Stimulated activated CD8-positive, alpha-beta memory T cell treated with anti-CD3 and anti-CD28 coated beads, Interleukin-15, amount 100 ng/mL, for 1 hour (primary cell): ENCODE measurements at places on chromosomes 5 and 9.

- DNase-seq: no peak
These were observed 424 bp downstream of the HNRNPA0 start for GRCh38 chr5:137753691-137754187.

- DNase-seq: no peak
These were observed 19.4 kb downstream of the NR2F1 start for GRCh38 chr5:93602241-93603077.

DNA sequence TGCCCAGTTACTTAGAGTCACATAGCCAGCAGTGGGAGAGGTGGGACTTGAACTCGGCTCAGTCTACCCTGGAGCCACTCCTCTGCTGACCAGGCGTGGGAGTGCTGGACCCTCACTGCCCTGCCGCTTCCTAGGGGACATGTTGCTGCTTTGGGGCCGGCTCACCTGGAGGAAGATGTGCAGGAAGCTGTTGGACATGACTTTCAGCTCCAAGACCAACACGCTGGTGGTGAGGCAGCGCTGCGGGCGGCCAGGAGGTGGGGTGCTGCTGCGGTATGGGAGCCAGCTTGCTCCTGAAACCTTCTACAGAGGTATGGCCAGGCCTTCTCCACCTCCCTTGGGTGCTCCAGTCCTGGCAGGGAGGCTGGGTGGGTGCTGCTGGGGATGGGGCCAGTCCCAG lies 3.4 kb upstream of the CACFD1 start:
- DNase-seq: no peak

GRCh38 chr5:39772307-39772706 lies 347.5 kb upstream of the DAB2 start:
- no peak for DNase-seq

DNA sequence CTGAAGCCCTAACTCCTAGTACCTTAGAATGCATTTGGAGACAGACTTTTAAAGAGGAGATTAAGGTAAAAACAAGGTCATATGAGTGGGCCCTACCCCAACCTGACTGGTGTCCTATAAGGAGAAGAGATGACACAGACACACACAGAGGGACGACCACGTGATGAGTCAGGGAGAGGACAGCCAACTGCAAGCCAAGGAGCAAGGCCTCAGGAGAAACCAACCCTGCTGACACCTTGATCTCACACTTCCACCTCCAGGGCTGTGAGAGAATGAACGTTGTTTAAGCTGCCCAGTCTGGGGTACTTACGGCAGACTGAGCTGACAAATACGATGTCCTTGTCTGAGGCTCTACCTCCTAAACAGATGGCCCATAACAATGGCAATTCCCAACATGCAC lies 93.6 kb downstream of the ROR2 start:
- no peak for DNase-seq

- DNase-seq: no peak
These were observed 74.2 kb downstream of the ST8SIA4 start for GRCh38 chr5:100828898-100829356.

- no peak for DNase-seq
These were observed 68.8 kb downstream of the ELL2 start for GRCh38 chr5:95892784-95893354.

GRCh38 chr5:142800776-142801494 lies 30.8 kb downstream of the ARHGAP26 start:
- DNase-seq: no peak

- DNase-seq: no peak
These were observed 42.7 kb downstream of the NSD1 start for GRCh38 chr5:177176175-177176711.

- DNase-seq: no peak
These were observed 2.5 kb upstream of the HRH2 start for GRCh38 chr5:175655411-175655810.

DNA sequence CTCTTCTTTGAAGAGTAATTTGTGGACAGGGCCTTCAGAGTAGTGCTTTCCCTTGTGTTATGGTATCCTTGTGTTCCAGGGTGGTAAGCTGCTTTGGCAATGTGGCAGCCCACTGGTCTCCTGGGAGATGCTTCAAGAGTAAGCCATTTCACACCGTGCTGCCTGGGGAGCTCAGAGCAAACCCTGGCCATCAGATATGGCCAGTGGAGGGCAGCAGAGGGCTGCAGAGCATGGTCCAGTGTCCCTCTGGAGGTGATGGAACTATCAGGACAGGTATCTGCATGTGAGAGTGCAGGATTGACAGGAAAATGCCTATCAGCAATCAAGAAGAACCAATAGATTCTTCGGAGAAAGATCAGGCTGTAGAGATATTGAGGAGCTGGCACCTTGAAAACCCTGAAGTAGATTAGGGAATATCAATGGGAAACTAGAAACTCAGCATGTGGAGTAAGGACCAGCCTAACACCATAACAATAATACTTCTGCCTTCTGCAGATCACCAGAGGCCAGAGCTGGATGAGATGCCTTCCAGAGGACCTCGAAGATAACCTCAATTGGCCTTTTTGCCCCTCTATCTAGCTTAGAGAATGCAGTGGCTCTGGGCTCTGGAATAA lies 90.8 kb downstream of the PLPPR1 start:
- DNase-seq: no peak

GRCh38 chr9:35102465-35102768 lies 514 bp downstream of the STOML2 start:
- no peak for DNase-seq

DNA sequence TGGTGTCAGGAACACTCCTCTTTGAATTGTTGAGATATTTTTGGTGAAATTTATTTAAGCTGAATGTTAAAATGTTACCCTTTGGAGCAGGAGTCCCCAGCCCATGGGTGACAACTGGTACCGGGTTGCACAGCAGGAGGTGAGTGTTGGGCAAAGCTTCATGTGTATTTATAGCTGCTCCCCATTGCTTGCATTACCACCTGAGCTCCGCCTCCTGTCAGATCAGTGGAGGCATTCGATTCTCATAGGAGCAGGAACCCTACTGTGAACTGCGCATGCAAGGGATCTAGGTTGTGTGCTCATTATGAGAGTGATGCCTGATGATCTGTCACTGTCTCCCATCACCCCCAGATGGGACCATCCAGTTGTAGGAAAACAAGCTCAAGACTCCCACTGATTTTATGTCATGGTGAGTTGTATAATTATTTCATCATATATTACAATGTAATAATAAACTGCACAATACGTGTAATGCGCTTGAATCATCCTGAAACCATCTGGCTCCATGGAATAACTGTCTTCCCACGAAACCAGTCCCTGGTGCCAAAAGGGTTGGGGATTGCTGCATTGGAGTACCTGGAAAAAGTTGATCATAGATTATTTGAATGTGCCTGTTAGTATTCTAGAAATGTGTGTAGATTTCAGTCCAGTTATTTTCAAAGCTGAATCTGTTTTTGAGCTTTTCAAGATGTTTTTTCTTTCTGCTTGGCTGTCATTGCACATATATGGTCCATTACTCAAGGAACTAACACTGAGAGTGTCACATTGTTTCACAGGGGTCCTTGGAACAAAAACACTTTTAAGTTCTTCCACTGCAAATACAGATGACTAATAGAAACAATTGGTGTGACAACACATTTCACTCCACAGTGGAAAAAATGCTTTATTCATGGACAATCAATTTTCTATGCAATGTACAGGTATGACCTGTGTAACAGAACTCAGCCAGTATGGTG lies 104.6 kb upstream of the TNFAIP8 start:
- DNase-seq: no peak

DNA sequence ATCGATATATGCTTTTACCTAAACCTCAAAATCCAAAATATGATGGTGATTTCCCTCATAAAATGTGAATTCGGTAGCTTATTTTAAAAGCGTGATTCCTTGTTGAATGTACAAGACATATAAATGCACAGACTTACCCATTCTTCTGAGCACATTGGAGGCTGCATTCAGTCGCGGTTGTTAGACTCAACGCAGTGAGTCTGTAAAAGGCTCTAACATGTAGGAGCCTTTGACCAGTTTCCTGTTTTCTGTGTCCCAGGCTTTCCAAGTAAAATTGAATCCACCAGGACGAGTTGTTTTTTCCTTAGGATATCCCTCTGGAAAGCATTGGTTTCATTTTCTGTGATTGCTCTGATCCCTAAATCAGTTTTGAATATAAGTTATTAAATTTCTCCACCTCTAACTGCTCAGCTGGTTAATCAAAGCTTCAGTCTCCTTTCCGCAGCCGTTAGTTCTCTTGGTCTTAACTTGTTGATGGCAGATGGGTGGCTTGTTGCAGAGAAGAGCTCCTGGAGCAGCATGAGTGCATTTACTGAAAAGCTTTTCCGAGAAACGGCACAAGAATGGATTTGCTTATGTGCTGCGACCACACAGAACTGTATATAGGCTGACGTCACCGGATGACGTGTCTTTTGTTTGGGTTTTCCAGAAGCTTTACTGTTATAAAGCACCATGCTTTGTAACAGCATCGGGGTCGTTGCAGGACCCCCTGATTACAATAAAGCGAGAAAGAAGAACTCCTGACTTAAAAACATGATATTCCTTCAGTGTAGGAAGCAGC lies at the start of gene LRRTM2:
LRRTM2 (minus strand) TSS at position 565 of the 781 bp plus-strand sequence; CDS start at position 141, 424 bp downstream.
- DNase-seq: no peak

- DNase-seq: no peak
These were observed 68.4 kb downstream of the SLC25A46 start for GRCh38 chr5:110807169-110807568.

- no peak for DNase-seq
These were observed 39.6 kb upstream of the TEX48 start for GRCh38 chr9:114721491-114722079.

GRCh38 chr9:126208216-126208758 lies 118.3 kb upstream of the MVB12B start:
- DNase-seq: no peak

- DNase-seq: no peak
These were observed 33.5 kb downstream of the TPPP start for GRCh38 chr5:659496-660263.

DNA sequence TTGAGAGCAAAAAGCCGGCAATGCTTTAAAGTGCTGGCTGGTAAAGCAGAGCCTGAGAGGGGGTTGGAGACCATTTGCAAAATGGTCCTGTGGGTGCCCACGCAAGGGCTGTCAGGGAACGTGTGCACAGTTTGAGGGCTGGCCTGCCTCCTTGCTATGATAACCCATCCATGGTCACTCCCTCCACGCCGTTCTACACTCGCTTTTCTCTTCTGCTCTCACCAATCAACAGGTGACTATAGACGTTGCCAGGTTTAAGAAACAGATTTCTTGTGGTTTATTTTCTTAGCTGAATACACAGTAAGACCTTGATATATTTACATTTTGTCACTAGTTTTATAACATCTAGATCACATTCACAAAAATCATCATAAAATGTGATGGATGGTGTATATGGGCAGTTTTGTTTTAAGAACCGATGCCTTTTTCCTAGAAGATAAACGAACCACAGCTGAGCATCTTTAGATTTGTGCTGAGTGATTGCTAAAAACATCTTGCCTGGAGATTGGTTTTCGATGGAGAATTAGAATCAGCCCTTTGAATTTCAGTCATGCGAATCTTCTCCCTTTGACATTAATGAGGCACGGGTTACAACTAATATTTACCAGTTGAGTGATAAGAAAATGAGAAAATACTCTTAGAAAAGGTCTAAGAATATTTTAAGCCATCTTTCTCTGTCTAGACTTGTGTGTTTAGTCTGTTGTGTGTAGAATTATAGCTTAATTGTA lies 13.9 kb downstream of the MAP1B start:
- DNase-seq: no peak

DNA sequence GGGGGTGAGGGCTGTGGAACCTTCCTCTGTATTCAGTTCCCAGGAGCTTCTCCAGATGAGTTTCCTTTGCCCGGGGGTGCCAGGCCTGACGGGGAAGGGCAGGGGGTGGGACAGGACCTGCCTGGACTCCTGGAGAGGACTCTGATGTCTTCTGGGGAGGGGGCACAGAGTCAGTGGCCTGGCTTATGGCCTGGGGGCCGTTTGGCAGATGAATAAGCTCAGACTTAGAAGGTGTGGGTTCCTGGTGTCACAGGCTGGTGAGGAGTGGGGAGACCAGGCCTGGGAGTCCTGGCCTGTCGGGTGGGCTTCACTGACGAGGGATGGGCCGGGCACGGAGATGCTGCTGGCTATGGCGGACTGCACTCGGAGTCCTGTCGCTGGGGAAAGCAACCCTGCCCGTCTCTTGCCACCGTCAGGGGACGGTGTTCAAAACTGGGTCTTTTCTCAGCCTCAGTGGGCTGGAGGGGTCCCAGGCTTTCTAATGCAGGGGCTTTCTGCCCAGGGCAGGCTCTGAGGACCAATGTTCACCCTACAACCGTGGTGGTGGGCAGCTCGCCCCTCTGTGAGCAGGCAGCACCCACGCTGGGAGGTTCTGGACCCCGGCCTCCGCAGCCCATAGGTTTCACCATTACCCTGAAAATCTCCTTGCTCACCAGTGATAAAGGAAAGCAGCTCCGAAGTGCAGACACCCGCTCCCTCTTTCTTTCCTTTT lies 16.2 kb downstream of the COL5A1 start:
- no peak for DNase-seq

- DNase-seq: no peak
These were observed 29.2 kb downstream of the GARNL3 start for GRCh38 chr9:127293767-127294166.

DNA sequence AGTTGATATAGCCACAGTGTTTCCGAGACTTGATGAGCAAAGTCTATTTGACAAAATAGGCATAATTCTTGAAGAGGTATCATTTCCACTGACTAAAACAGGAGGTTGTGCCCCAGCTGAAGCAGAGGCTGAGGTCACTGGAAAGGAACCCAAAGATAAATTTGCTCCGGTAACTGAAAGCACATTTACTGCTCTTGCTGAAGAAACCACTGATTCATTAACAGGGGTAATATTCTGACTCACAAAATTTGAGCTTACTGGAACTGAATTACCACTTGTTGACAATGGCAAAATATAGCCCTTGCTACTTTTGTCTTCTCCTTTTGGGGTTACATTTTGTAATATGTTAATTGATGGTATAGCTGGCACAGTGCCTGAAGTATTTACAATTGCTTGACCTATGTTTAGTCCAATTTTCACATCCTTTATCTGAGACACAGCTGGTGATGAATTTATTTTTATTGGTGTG lies 30.2 kb downstream of the MLANA start:
- no peak for DNase-seq

GRCh38 chr9:27043176-27043575 lies 37.7 kb upstream of the LRRC19 start:
- DNase-seq: no peak

- no peak for DNase-seq
These were observed 56.9 kb downstream of the GPR21 start for GRCh38 chr9:123090198-123090896.
